Colonic mucosa (tissue), 4 donors: ENCODE measurements at places on chromosomes 1 and 21.

DNA sequence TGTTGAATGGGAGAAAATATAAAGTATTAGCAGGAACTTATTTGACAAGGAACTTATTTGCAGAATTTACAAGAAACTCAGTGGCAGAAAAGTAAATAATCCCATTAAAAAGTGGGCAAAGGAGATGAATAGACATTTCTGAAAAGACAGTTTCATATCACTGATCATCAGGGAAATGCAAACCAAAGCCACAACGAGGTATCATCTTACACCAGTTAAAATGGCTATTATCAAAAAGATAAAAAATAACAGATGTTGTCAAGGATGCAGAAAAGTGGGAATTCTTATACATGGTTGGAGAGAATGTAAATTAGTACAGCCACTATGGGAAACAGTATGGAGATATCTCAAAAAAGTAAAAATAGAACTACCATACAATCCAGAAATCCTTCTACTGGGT is 61.0 kb downstream of the SYT14 start:
- DNase-seq: no peak

DNA sequence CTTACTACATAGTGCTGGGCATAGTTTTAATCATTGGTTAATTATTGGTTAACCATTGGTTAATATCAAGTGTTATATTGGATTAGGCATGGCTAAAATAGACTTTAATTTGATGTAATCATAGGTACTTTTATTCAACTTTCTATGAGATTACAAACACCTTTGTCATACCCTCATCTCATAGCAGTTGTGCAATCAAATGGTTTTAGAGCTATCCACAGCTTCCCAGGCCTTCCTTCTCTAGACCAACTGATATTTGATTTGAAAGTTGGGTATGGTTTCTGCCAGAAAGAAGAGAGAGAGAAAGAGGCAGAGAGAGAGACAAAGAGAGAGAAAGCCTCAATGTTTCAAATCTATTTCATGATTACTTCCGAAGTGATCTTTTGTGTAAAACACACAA is 9.6 kb upstream of the RGS1 start:
- no peak for DNase-seq

- no peak for DNase-seq
Measured at GRCh38 chr1:3061566-3061965, 7.4 kb upstream of the PRDM16 start.

DNA sequence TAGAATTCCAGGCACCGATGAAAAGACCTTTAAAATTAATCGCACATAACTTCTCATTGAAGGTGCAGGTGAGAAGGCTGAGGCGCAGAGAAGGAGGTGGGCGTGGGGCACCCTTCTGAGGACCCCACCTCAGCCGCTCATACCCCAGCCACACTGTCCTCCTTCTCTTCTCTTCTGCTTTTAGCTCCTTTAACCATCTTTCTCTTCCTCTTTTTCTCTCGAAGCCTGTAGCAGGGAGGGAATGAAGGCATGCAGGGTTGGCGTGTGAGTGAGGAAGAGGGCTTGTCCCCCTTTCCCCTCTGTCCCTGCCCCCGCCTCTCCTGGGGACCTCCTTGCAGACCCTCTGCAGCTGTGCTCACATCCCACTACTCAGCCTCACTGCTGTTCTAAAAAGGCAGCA is 57.8 kb upstream of the CACNA1E start:
- DNase-seq: no peak

DNA sequence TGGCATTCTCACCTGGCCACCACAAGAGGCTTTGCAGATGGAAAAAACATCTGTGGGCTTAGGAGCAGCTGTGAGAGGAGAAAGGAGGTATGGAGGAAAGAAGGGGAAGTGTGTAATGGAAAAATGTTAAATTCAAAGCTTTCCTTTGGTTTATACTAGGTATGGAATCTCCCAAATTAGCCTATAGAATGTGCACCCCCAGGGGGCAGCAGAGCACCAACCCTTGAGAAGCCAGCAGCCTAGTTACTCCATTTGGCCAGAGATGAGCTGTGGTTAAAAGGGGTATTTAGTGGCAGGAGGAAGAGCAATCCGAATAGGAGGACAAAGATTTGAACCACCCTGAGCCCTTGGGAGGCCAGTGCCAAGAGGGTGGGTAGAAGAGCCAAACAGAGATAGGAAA is 97.5 kb upstream of the CTTNBP2NL start:
- DNase-seq: peak; percentile 58

DNA sequence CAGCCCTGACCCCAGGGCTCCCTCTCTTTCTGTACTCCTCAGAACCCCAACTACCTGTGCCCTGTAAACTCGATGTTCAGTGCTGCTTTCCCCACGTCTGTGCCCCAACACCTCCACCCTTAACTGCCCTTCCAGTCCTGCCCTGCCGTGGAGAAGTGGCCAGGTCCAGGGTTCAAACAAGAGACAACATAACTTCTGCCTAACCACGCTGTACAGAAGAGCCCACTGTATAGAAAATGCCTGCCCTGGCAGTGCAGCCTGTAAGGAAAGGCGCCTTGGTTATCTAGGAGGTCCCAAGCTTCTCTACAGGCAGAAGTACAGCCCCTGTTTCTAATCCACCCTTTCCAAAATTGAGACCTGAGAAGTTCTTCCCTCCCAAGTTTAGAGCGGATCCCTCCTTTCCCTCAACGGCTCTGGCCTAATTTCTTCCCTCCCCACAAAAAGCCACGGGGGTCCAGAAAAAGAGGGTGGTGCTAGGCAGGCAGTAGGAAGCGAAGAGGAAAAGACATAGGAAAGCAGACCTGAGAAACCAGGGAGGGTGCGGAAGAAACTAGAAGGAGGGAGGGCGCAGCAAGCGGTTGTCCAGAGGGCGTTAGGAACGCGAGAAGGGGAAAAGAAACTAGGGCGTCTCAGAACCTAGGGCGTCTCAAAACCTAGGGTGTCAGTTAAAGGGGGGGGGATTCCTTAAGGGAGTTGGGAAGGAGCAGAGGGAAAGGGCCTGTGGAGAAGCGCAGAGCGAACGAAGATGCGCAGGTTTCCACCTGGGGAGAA is 3.2 kb downstream of the DMRTA2 start:
- DNase-seq: no peak

DNA sequence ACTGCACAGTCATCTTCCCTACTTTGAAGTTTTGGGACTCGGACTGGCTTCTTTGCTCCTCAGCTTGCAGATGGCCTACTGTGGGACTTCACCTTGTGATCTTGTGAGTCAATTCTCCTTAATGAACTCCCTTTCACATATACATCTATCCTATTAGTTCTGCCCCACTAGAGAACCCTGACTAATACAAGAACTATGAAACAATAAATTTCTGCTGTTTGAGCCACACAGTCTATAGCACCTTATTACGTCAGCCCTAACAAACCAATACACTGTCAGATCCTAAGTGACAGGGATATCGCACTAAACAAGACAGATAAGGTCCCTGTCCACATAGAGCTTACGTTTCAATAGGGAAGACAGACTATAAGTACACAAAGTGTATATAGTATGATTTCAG is 120.1 kb downstream of the PLPP3 start:
- no peak for DNase-seq

DNA sequence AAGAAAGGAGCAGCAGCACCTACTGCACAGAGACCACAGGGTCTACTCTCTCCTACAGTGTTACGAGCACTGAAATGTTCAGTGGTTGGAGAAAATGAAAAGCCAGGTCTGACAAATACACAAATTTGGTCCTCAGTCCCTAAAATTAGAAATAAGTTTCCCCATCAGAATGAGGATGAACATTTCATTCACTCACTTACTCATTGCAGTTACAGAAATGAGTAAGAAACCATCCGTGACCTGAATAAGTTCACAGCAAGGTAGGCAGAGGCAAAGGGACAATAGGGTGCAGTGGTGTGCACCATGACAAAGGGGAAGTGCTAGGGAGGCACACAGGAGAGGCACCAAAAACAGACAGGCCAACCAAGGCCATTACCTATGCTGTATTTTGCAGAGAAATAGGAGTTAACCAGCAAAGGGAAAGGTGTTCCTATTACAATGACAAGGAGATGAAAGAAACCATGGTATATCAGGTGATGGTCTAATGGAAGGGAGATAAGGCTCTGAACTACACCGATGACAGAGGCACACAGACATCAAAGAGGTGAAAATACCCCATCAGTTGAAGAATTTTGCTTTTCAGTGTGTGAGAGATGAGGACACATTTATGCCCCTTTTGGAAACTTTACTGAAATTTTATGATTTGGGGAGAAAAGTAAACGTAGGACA is 29.4 kb downstream of the VAV3 start:
- no peak for DNase-seq

- peak; percentile 85 for DNase-seq
Measured at GRCh38 chr1:1304331-1305299, 3.1 kb downstream of the ACAP3 start.

DNA sequence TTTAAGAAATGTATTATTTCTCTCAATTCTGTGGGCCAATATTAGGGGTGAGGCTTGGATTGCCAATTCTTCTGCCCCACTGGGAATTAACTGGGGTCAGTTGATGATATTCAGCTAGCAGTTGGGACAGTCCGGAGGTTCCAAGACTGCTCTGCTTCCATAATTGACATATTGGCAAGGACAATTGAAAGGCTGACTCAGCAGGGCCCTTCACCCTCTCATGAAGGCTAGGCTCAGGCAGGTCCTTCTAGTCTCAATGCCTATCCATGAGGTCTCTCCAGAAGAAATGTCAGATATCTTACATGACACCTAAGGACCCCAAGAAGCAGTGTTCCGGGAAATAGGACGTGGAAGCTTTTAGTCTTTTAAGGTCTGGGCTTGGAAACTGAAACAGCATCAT is 13.3 kb upstream of the RNF11 start:
- no peak for DNase-seq

- peak; percentile 67 for DNase-seq
Measured at GRCh38 chr1:90133133-90133532, 138.2 kb downstream of the ZNF326 start.

GRCh38 chr1:108043707-108044106 is 78.7 kb upstream of the VAV3 start:
- DNase-seq: no peak

- DNase-seq: peak; percentile 80
Measured at GRCh38 chr1:39410915-39411436, 80.5 kb upstream of the BMP8A start.

DNA sequence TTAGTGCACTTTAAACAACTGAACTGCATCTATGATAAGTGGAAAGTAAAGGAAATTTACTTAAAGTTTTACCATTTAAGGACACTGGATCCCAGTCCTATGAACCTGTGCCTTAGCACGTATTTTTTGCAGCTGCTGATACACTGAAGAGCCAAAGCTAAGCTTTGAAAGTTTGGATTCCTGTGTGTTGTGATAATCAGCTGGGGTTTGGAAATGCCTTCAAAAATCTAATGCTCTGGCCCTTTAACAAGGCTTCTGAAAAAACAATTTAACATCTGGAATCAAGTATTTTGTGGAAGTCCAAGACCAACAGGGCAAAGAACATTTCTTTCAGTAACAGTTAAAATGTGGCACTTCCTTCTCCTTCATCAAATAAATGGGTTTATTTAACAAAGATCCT is 51.8 kb downstream of the DDAH1 start:
- DNase-seq: no peak

- DNase-seq: no peak
Measured at GRCh38 chr1:159339536-159339935, 37.4 kb downstream of the FCER1A start.

- no peak for DNase-seq
Measured at GRCh38 chr1:82994616-82995263, 1004.2 kb downstream of the TTLL7 start.

GRCh38 chr1:31483012-31483946 is 70.3 kb downstream of the SERINC2 start:
- peak; percentile 68 for DNase-seq

- DNase-seq: peak; percentile 23
Measured at GRCh38 chr1:231933711-231934626, 307.4 kb downstream of the DISC1 start.

DNA sequence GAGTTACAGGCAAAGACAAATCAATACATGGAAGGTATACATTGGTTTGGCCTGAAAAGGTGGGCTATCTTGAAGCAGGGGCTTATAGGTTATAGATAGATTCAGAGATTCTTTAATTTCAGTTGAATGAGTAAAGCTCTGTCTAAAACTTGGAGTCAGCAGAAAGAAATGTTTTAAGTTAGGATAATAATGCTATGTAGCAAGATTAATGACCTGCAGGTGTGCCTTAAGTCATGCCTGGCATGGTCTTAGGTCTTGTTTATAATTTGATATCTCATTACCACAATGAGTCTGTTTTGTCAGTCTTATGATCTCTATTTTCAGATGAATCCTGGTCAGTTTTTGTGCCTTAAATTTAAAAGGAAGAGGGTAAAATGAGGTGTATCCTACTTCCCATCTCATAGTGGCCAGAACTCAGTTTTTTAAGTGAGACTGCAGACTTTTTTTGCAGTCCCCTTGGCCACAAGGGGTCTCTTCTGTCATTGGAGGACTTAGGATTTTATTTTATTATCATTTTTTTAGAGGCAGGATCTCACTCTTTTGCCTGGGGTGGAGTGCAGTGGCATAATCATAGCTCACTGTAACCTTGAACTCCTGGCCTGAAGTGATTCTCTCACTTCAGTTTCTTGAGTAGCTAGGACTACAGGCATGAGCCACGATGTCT is 21.3 kb upstream of the PGBD2 start:
- no peak for DNase-seq

DNA sequence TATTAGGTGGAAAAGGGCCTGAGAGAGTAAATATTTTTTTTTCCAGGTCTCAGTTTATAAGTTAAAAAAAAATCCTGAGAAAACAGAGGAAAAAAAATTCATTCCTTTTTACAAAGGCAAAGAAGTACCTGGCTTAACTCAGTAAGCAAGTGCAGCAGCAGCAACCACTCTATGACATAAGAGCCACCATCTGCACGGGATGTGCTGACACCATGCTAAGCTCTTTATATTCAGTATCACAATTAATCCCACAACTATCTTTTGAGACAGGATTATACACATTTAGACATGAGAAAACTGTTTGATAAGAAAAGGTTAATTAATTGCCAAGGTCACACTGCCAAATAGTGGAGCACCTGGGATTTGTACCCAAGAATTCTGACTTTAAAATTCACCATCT is 13.4 kb upstream of the DPT start:
- no peak for DNase-seq

- no peak for DNase-seq
Measured at GRCh38 chr21:29416268-29416667, 117.5 kb downstream of the BACH1 start.

GRCh38 chr1:22142315-22143064 is 407 bp downstream of the WNT4 start:
- peak; percentile 42 for DNase-seq

GRCh38 chr1:218209351-218209861 is 75.7 kb upstream of the RRP15 start:
- DNase-seq: no peak

DNA sequence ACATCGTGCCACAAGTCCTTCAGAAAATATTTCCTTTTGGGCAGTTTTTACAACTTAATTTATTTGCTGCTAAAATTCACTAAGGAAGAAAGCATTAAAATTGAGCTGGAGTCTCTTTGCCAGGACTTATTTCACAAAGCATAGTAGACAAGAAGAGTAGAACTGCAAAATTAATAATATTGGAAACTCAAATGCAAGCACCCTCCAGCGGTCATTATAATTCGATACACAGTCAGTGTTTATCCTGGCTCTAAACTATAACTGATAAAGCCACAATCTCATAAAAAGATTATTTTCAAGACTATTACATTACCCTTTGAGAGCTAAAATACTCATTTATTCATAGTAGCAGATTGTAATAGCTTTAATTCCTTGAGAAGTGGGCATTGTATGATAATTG is 655.4 kb downstream of the RWDD3 start:
- DNase-seq: no peak
